ENCODE measurements at places on chromosomes 4 and X. TPM values are rescaled to one million over a fixed set of nuclear protein-coding genes. Genes with fewer than 3 reads are reported as not detected.

Gene S100P
- 2.8 TPM for total RNA-seq

Gene FAM241A
- total RNA-seq, result 6.7 TPM

Gene H2BW1
- not detected for total RNA-seq

Gene CWH43
- not detected for total RNA-seq

Gene SHISA3
- 0.46 TPM for total RNA-seq

Gene TCEAL9
- 28.6 TPM for total RNA-seq

Gene PDE5A
- total RNA-seq, result 20.0 TPM

Gene ZNF595
- total RNA-seq, result 5.3 TPM

Gene ZDHHC9
- total RNA-seq, result 9.2 TPM

Gene SPIN4
- 1.6 TPM for total RNA-seq

DNA sequence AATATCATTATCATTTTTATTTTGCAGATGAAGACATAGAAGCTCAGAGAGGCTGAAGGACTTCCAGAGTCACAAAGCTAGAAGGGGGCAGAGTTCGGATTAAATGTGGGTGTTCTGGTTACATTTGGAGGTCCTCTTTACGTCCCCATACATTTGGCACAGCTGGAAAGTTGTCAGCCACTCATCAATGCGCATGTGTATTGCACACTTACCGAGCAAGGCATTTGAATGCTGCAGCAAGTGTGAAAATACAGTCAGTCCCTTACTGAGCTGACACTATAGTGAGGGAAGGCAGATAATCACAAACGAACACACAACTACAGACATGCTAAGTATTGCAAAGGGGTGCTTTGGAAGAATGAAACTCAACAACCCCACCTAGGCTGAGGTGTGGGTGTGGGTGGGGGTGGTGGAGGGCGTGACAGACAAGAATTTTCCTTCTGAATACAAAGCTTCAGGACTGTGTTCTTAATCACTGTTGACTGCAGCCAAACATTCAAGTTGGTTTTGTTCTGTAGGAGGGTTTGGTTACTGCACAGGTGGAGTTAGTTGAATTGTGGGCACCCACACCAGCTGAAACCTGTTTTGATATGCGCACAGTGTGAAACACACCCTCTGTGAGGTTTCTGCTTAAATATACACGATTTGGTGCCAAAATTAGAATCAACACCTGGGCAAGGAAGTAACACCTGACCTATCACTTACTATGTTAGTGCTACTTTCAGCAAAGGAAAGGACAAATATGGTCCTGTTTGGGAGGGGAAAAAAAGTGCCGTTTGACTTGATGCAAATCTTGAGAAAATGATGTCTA, 72.4 kb downstream of the COQ2 start:
- DNase-seq, result no peak

- DNase-seq, result no peak
Measured at GRCh38 chrX:85619962-85620361, 240.5 kb upstream of the POF1B start.

DNA sequence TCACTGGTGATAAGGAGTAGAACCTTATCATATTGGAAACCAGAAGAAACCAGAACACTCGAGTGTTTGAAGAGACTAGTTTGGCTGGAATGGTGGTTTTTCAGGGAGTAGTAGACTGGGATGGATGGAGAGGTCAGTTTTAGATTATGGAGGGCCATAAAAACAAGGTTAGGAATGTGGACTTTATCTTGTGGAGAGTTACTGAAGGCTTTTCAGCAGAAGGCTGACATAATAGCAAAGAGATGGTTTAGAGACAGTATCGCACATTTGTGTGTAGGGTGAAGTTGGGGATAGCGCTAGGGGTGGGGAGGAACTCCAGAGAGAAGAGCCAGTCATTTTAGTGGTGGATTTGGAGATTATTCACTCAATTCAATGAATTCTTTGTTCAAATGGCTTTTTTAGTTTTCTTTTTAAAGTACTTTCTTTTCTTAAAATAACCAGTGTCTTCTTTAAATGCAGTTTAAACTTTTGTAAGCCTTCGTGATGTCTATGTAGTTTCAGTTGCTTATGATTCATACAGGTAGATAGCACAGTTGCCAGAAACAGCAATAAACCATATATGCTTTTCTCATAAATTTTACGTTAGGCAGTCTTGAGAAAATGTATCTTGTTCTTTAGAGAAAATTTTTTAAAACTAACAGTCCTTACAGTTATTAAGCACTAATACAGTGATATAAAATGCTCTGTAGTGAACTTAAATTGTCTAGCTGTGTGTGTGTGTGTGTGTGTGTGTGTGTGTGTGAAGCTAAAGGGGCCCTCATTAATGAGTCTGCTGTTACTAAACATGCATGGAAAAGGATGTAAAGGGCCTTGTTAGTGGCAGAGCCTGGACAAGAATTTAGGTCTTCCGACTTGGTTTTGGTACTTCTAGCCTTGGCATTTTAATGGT, 3.8 kb downstream of the ARHGAP10 start:
- DNase-seq, result no peak

GRCh38 chrX:20829665-20830491, 544.3 kb upstream of the CNKSR2 start:
- no peak for DNase-seq

DNA sequence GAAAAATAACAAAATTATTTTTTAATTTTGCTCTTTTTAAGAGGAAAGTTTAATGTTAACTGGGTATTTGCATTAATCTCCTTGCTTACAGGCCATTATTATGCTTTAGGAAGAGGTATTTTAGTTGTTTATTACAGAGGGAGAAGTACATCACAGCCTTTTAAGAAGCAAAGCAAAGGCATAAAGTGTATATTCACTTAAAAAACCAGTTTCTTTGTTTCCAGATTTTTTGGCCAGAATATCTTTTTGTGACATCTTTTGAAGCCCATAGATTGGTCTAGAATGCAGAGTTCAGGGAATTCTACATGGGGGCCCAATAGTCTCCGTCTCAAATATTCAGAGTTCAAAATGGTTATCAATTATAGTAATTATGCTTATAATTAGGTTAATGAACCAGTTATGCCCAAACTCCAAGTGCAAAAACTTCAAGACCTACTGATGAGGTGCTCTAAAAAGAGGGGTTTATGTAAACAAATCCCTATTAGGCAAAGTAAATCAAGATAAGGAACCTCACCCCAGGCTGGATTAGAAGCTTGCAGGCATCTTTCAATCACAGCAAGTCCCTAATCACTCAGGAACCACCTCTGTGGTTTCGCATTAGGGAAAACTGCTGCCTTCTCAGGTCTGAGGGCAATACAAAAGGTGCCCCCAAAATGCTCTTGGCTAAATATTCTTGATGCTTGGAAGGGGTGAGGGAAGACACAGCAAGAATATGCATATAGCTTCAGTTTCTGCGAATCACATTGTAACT, 1.4 kb downstream of the CXXC4 start:
- no peak for DNase-seq

DNA sequence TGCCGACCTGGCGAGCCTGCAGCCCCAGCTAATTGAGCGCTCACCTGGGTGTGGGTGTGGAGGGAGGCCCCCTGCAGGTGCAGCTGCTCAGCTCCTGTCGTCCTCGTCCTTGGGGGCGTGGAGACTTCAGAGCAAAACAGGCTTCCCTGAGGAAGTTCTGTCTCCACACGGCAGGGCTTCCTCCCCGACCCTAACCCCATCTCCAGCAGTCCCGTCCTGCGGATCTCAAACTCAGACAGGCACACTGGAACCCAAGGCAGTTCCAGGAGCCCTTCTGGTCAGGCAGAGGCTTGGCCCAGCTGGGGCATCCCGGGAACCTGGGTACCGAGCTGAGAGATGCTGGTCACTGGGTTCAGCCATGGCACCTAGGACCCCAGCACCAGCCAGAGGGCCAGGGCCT, 24.4 kb downstream of the TACC3 start:
- DNase-seq, result no peak

- no peak for DNase-seq
Measured at GRCh38 chr4:40461062-40461461, 125.9 kb downstream of the CHRNA9 start.

- DNase-seq, result no peak
Measured at GRCh38 chrX:46666831-46667230, 92.1 kb downstream of the SLC9A7 start.

GRCh38 chrX:3263681-3264126, 82.7 kb downstream of the MXRA5 start:
- no peak for DNase-seq

DNA sequence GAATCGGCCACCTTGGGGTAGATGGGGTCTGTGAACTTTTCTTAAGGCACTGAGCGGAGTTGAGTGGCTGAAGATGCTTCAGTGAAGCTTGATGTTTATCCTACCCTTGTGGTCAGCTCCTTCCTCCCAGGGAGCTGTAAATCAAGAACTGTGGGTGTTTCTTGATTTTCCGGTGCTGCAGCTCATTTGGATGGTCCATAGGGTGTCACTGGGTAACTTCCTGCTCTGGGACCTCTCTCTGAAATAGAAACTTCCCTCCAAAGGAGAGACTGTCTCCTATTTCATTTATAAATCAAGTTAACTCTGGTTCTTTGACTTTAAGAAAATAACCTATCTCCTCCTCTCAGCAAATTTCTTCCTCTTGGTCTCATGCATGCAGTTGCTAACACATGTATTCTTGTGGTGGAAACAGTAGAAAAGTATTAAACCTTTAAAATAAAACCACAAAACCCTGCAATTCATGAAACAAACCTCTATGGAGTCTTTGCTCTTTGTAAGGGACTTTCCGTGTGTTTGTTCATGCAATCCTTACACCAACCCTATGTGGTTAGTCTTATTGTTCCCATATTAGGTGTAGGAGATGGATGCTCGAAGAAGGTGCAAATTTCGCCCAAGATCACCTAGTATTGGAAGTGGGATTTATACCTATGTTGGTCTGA, 110.3 kb downstream of the SHROOM3 start:
- DNase-seq, result no peak

GRCh38 chr4:73715659-73716058, 24.7 kb upstream of the CXCL8 start:
- DNase-seq, result no peak

DNA sequence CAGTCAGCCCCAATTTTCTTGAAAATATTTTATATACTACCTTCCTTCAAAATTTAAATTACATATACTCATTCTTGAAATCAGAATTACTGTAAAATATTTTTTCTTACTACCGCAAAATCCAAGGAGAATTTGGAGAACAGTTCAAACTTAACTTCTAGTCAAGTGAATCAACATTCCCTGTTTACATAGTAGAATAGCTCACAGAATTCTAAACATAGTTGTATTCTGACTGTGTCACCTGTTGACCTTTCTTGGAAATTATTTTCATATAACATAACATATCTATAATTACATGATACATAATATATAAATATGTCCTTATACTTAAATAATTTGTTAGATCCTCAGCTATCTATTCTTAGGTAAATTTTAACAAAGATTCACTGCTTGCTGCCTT, 31.0 kb upstream of the FGF5 start:
- DNase-seq, result no peak

GRCh38 chr4:182507805-182508204, 264.6 kb downstream of the TENM3 start:
- no peak for DNase-seq

DNA sequence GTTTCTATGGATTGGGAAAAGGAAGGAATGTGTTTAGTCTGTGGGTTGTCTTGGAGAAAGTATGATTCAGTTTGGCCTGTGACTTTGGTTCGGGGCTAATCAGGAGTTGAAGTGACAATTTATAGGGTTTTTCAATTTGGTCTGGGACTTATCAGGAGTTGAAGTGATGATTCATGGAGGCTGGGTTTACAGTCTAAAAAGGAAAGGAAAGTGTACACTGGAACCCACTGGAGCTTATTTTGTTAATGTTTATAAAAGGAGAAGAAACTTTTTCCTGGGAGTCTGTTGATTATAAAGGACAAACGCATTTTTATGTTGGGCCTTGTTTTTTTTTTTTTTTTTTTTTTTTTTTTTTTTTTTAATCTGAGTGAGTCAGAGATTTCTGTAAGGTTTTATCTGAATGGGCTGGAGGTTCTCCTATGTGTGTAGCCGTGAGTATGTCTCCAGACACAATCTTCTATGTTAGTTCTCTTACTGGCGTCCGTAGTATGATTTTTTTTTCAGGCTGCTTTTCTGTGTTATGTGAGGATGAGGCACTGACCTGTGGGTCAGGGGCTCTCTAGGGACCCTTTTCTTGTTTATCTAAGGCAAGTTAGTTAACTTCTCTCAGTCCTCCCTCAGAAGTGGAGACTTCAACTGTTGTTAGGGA, 33.0 kb upstream of the RAB9B start:
- no peak for DNase-seq

DNA sequence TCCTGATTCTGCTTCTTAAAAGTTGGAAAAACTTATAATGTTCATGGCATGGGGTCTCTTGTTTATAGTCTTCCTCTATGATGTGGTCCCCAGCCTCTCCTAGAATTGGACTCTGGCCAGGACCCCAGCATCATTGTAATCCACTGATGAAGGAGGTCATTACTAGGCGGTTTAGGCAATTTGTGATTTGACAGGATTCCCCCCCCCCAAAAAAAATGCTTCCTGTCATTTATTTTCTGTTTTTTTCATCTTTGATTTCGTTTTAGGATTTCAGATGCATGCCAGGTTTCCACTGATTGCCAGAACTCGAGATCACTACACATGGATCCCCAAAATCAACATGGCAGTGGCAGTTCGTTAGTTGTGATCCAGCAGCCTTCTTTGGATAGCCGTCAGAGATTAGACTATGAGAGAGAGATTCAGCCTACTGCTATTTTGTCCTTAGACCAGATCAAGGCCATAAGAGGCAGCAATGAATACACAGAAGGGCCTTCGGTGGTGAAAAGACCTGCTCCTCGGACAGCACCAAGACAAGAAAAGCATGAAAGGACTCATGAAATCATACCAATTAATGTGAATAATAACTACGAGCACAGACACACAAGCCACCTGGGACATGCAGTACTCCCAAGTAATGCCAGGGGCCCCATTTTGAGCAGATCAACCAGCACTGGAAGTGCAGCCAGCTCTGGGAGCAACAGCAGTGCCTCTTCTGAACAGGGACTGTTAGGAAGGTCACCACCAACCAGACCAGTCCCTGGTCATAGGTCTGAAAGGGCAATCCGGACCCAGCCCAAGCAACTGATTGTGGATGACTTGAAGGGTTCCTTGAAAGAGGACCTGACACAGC, 4.9 kb downstream of the SPRY1 start:
- DNase-seq, result no peak

DNA sequence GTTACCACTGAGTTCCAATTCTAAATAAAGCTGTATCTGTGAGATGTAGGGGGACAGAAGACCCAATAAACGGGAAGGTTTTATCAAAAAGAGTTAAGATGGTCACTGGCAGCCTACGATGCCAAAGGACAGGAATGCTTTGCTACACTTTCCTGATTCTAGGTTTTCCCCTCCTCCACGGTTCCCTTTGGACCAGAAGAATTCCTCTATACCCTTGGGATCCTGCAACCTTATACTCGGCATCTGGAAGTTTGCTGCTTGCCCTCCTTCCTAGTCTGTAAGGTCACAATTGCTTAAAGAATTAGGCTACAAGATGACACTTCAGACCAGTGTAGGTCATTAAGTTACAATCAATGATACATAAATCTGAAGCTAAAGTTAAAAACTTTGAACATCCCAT, 64.3 kb downstream of the SCML2 start:
- DNase-seq, result no peak

GRCh38 chr4:47536966-47537365, 51.9 kb downstream of the ATP10D start:
- no peak for DNase-seq

- no peak for DNase-seq
Measured at GRCh38 chr4:25527034-25527433, 128.6 kb upstream of the SLC34A2 start.

GRCh38 chr4:40909363-40909876, 159.7 kb downstream of the NSUN7 start:
- DNase-seq, result no peak

GRCh38 chrX:153667956-153668396, 5.6 kb downstream of the PNCK start:
- DNase-seq, result no peak

GRCh38 chrX:85065512-85066198, 62.0 kb downstream of the APOOL start:
- DNase-seq, result no peak
